Gastroesophageal sphincter (tissue), 4 donors: ENCODE measurements at places on chromosomes 4 and X. TPM values are rescaled to one million over a fixed set of nuclear protein-coding genes. Genes with fewer than 3 reads are reported as not detected.

DNA sequence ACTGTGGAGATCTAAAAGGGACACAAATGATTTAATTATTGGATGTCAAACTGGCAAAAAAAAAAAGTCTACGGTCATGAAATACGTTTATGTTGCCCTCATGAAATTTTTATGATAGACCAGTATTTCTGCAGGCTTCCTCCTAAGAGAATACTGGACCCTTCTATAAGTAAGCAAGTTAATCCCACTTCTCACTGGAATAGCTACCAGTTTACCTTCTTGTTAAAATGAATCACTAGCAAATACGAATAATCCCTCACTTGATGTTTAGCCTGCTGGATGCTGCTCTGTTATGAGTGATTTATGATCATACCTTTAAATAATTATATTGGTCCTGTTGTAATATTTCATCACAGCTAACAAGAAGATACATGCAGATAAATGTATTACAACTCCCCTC, 39.6 kb upstream of the GRID2 start:
- no peak for ATAC-seq

DNA sequence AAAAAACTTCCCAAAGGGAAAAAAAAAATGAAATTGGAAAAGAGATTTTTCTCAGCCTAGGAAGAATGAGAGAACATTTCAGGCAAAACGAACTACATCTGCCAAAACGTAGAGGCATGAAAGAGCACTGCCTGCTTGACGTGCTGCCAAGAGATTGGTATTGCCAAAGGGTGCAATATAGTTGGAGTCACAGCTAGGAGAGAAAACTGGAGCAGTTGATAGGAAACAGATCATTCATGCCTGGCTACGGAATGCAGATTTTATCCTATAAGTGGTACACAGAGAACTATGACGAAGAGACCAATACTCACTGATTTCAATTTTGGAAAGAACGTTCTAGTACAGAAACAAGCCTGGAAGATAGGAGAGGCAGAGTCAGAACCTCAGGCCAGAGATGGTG, 68.4 kb upstream of the IQCM start:
- no peak for ATAC-seq

DNA sequence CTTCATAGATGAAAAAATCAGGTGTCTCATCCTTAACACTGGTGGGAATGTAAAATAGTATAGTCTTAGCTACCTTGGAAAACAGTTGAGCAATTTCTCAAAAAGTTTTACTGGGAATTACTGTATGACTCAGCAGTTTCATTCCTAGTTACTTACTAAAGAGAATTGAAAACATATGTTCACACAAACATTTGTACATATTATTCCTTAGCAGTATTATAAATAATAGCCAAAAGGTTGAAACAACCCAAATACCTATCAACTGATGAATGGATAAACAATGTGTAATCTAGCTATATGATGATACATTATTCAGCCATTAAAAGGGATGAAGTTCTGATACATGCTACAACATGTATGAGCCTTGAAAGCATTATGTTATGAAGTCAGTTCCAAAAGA, 41.7 kb downstream of the RBM46 start:
- ATAC-seq = no peak

- peak; percentile 91 for ATAC-seq
These were observed 76.9 kb downstream of the CAMK2D start for GRCh38 chr4:113684534-113685091.

GRCh38 chr4:26736621-26737020, 124.0 kb upstream of the STIM2 start:
- no peak for ATAC-seq

DNA sequence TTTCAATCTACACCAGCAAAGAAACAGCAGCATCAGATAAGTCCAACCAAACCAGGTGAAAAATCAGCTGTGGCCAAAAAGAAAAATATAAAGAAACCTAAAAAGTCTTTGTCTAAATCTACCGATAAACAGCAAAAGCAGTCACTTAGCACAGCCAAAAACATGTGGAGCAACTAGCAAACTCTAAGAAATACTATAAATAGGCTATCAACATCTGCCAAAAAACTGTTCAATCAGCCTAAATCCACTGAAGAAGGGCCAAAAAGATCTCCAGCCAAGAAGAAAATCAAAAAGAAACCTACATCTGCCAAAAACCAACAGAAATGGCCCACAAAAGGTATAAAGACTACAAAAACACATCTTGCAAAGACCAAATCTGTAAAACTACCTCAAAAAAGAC, 36.7 kb upstream of the CABS1 start:
- ATAC-seq = no peak

- ATAC-seq = no peak
These were observed 388.8 kb upstream of the EPHA5 start for GRCh38 chr4:66059136-66059535.

DNA sequence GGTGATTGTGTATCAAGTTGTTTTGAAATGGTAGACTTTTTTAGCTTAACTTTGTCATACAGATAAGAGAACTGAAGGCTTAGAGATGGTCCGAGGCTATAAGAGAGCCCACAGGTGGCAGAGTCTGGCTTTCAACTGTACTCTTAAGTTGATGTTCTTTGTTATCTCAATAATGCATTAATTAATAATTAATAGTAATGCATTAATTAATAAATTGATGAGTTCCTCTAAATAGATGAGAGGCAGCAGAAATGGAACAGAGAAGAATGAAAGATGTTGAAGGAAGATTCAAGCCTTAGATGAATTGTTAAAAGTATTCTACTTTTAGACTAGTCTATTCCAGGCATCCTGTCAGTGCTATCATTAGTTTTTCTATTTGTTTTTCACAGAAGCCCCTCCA, 22.4 kb downstream of the NUDT9 start:
- ATAC-seq = no peak

- no peak for ATAC-seq
These were observed 9.1 kb upstream of the MAN2B2 start for GRCh38 chr4:6565691-6566390.

DNA sequence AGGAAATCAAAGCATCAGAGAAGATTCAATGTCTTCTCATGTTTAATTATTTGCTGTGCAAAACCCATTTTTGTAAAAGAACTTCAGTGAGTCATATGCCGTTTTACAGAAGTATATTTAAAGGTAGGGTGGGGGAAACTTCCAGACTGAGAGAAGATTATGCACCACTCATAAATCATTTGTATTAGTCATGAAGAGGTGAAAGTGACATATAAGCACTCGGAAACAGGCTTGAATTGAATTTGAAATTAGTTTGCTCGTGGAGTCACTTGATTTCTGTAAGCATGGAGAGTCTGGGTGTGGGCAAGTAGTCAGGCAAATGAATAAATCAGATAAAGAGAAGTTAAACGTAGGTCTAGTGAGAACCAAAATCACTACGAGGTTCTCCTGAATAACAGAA, 335.1 kb downstream of the ANK2 start:
- no peak for ATAC-seq

DNA sequence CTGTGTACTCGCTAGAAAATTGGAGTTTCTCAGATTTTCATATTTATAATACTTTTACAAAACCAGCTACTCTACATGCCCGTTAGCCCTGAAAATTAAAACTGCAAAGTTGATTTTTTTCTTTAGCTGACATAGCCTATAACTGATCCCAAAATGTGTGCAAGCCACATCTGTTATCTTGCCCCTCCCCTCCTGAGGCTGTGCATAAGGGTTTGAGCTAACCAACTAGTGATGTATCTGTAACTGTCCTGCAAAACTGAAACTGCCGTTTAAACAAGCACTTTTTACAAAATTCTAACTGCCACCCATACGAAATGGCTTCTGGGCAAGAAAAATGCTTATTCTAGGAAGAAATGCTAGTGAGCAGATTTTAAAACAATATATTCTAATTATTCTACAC, 59.1 kb downstream of the EDNRA start:
- no peak for ATAC-seq

DNA sequence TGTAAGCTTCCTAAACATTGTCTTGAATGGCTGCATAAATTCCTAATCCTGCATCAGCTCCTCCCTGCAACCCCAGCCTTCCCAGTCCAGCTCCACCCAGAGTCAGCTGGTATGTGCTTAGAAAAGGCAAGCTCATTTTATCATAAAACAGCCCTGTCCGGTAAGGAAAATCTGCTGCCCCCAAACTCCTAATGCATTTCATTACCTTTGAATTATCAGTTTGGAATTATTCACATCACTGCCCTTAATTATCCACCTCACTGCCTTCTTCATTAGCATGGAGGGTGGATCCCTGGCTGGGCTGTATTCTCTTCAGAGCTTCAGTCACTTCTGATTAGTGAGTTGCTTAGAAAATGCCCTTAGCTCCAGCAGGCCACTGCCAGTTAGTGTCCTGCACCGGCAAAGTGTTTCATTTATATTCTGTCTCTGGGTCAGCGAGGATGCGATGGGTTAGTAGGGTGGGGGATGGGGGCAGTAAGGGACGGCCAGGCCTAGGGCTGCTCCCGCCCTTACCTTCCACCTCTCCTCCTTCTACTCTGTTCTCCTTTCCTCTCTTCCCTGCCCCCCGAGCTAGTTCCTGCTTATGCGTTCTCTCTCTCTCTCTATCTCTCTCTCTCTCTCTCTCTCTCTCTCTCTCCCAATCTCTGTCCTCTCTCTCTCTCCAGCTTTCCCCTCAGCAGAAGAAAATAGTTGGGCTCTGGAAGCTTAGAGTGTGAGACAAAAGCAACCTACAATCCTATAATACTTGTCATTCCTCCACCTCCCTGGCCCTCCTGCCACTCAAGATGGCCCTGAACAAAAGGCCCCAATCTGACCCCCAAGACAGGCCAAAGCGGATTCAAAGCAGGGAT, 174.8 kb upstream of the KLF3 start:
- ATAC-seq = peak; percentile 39

DNA sequence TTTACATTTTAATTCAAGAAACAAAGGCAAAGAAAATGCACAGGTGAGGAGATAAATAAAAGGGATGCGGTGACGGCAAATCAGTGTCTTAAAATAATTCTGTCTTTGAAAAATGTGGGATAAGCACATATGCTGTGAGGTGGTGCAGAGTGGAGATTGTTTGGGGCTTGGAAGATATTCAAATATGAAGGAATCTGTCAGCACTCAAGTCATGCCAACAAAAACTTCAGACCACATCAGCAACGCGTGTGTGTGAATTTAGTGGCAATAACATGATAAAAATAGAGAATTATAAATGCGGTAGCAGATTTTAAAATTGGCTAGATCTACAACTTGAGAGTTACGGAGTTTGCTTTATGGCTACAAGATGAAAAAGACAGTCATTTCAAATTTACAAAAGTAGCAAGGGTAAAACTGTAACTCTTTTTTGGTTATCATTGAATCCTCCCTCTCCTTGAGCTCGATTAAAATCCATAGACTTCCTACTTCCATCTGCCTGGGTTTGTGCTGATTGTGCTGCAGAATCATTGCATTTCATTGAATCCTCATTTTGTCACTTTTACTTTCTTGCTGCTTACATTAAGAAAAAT, 71.5 kb upstream of the VCX2 start:
- no peak for ATAC-seq

GRCh38 chr4:163505374-163505773, 10.9 kb downstream of the TMA16 start:
- no peak for ATAC-seq

GRCh38 chrX:107871136-107871535, 45.5 kb downstream of the MID2 start:
- ATAC-seq = no peak

- no peak for ATAC-seq
These were observed 61.5 kb downstream of the CCNI start for GRCh38 chr4:77014256-77014655.

- no peak for ATAC-seq
These were observed 33.1 kb downstream of the LNX1 start for GRCh38 chr4:53558065-53558801.

DNA sequence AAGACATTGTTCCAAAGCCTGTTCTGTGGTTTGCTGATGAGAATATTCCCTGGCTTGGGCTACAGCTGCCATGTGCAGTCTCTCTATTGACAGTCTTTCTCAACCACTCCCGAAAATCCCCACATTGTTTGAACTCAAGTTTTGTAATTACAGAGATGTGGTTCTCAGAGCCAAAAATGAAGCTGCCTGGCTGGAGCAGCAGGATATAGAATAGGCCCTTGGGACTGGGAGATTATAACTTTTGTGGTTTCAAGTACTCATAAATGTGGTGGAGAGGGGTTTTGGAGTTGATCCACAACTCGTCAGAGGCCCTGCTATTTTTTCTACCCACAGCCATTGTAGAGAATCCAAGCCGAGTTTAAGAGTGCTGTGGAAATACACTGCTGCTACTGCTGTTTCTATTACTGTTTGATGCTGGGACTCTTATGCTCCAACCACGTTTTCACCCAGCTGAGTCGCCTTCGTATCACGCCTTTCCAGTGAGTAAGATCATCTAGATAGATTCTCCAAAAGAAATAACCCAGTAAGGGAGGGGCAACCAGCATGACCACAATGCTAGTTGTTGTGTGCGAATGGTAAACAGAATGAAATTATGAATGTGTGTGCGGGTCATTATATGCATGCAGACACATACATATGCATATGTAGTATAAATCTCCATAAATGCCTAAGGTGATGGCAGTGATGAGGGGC, 57.1 kb upstream of the ATXN3L start:
- ATAC-seq = peak; percentile 44

DNA sequence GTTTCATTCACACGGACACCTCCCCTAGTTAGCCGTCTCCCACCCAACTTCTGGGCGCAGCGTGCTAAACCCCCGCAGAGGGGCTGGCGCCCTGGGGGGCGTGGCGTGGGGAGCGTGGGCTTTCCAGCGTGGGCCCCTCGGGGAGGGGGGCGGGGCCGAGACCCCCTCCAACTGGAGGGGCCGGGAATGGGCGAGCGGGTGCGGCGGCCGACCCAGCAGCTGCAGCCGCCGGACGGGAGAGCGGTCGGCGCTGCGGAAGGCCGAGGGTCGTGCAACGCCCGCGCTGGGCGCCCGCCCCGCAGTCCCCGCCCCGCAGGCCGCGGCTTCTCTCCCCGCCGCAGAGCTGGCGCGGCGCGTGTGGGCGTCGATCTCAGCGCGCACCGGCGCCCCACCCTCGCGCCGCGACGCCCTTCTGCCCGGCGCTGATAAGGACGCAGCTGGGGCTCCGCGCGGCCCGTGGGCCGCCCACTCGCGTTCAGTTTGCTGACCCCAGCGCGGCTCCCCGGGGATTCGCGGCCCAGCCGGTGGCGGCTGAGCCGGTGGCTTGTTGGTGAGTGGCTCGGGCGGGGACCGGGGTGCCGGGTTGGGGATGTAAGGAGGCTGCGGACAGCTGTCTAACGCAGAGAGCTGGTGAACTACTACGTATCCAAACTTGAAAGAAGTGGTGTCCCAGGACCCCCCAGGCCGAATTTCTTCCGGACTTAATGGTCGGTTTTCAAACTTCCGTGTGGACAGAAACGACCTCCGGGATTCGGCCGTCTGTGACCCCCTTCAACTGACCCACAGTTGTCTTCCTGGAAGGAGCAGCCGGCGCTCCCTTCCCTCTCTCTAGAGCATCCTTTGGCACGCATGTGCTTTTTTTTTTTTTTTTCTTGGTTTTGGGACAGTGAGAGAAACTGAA, 1.5 kb downstream of the FHDC1 start:
- ATAC-seq = peak; percentile 56

C4orf54 gene
- total RNA-seq = 0.81 TPM

ZXDA gene
- 9.5 TPM for total RNA-seq

SPIN4 gene
- 3.8 TPM for total RNA-seq

MAGEA4 gene
- total RNA-seq = not detected

ARHGAP36 gene
- total RNA-seq = not detected
